Erythroblast (primary cell): ENCODE measurements at places on chromosomes 11 and 22.

DNA sequence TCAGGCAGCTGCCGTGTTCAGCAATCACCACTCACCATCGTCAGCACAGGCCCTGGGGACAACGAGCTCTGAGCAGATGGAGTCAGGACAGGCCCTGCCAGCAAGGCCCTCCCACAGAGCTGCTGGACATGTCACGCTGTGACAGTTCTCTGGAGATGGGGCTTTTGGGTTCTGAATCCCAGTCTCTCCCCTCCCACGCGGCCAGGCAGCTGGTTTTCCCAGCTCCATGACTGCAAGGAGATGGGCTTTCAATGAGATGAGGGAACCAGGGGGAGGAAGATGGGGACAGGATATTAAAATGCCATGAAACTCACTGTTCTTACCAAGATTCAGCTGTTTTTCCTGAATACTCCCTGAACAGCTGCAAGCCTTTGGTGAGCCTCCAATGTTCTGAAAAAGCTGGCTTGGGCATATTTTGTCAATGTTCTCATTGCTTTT, 305.9 kb downstream of the BRD1 start:
- DNase-seq: no peak

DNA sequence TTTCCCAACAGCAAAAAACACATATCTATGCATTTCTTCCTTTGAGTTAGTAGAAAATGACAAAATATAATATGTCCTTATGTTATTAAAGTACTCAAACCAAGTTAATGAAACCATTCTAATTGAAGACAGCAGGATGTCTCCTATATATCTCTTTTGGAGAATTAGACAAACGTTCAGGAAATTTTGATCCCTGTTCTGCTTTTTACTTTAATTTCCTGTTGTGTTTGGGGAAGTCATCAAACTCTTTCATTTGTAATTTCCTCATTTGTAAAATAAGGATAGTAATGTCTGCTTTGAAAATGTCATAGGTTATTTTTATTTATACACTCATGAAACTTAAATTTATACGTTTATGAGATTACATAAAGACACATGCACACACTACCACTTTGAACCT, 281.8 kb upstream of the ANO5 start:
- no peak for DNase-seq

GRCh38 chr11:131685906-131686305, 315.5 kb downstream of the NTM start:
- no peak for DNase-seq

DNA sequence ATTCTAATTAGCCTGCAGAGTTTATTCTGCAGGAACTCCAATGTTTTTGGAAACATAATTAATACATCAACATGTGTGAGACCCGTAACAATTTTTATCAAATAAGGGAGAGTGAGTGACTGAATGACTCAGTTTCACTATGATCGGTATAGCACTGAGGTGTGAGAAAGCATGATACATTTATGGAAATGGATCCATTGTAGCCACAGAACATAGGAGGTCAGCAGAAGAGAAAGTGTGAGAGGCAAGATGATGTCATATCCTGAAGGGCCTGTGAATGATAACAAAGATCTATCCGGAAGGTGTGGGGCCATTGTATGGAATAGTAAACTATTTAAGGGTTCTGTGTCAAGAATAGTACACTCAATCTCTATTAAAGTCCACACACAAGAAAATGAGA, 1406.1 kb upstream of the TENM4 start:
- no peak for DNase-seq

DNA sequence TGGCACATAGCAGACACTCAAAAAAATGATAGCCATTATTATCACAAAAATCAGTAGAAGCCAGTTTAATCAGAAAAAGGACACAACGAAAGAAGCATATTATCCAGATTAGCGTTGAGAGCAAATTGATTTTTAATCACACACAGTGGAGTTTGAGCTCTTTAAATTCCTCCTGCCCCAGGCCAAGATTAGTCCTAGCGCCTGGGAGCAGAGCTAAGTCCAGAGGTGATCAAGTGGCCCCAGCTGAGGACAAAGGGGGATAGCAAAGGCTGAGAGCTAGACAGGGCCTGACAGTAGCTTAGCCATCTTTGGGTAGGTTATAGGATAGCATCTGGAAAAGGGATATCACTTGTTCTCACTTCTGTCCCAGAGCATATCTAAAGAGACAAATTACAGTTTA, 133.6 kb downstream of the NXPE2 start:
- DNase-seq: no peak

DNA sequence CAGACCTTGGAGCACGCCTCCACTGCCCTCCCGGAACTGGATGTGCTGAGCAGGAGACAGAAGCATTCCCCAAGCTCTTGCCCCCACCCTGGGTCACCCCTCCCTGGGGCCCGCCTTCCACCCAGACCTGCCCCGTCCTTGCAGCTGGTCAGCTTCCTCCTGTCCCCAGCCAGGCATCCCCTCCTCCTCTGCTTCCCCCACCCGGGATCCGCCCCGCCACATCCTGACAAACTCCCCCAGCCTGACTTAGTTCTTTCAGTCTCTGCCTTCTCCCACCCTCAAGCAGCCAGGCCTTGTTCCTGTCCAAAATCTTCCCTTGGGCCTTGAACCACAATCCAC, 1.1 kb upstream of the PLXNB2 start:
- no peak for DNase-seq

DNA sequence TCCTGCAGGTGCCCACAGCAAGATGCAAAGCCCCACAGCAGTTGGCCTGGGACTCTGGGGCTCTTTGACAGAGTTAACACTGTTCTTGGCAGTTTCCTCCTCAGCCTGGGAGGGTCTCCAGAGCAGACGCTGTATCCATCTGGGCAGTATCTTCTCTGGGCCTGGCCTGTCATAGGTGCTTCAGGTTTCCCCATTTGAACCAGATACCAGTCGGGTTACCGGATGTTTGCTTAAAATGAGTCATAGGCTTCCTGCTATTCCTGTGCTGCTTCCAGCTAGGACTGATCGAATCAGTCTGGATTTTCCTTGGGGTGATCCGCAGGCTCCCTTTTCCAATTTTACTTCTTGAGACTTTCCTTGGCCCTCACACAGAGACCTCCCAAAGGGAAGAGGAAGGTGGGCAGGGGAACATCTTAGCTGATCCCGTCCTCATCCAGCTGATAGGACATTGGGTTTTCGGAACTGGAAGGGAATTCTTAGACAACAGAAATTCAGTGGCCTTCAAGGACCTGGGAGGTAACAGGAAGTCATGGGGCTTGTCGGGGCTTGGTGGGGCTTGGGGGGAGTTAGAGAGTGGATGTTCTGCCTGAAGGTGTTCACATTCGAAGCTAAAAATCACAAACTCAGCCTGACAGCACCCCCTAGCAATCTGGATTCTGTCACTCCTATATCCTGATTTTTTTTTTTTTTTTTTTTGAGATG, 2.4 kb upstream of the RANGAP1 start:
- DNase-seq: no peak

- DNase-seq: no peak
These were observed 12.6 kb downstream of the KLHL35 start for GRCh38 chr11:75420224-75421034.

- no peak for DNase-seq
These were observed 37.7 kb downstream of the NF2 start for GRCh38 chr22:29641042-29641699.

- DNase-seq: no peak
These were observed 13.3 kb upstream of the SH3BP1 start for GRCh38 chr22:37626144-37626543.

DNA sequence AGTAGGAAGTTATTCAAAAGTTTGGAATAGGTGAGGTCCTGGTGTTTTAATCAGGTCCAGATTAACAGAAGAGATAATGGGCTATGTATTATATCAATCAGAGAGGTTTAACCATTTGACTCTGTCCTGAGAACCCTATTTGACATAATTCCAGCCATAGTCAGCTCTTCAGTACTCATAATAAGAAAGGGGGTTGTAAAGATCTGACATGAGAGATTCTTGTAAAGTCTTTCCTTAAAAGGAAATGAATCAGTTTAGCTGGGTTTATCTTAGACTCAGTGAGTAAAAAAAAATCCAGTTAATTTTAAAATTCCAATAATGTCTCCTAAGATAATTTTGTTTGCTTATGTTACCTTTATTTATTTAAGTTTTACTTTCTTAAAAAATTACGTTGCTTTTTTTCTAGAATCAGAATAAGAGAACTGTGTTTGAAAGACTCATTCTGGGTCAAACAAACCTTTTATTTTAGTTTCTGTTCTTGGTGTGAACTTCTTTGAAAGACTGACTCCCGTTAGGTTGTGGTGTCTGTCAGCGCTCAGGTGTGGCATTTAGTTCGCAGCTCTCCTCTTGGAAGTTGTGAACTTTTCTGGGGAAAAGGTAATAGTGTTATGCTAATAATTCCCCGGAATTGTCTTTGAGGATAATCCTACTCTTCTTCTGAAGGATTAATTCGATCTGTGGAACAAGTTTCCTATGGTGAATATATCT, 20.5 kb downstream of the NUCB2 start:
- DNase-seq: no peak

GRCh38 chr11:60933416-60934123, 9.3 kb downstream of the TMEM132A start:
- no peak for DNase-seq

DNA sequence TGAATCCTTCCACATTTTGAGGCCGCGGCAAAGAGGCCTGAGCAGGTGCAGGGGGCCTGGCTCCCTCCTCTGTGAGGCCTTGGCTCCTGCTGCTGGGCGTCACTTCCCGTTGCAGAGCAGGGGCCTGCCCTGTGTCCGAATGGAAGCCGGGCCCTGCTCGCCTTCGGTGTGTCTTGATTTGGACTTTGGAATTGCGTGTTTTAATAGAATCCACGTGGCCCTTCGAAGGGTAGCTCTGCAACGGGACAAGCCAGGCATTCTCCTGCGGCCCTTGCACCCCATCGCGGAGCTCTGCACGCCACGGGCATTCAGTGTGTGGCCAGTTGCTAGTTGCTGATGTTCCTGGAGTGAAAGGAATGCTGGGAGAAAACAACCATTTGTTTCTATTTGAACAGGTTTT, 25.8 kb downstream of the SAMM50 start:
- no peak for DNase-seq

GRCh38 chr11:128451652-128452470, 135.5 kb downstream of the ETS1 start:
- DNase-seq: no peak

DNA sequence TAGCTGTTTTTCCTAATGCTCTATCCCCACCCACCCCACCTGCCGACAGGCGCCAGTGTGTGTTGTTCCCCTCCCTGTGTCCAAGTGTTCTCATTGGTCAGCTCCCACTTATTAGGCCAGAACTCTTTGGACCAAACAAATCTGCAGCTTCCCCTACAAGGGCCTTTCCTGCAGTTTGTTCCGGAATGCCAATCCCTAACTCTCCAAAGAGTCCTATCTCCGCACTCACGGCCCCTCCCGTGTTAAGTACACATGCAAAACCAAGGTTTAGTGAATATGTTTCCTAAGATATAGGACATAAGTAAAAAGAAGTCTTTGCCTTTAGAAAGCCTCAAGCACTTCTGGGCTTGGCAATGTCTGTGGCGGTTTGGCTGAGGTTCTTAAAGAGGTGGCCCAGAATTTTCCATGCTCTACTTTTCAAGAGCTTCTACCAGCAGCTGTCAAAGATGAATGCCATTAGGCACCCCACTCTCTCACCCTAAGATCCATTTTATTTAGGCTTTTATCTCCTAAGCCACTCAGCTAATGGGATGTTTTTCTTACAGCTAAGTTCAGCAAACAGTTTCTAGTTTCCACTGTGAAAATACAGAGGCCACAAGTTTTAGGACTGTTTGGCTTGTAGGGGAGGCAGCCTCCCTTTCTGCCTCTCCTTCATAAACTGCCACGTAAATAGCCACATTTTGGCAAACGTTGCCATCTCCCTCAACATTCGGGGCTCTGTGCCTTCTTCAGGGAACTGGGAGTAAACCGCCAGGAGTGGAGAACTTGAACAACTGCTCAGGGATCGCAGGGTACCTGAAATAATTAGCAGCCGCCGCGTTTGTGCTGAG, 1.6 kb downstream of the CD59 start:
- peak; percentile 57 for DNase-seq

GRCh38 chr11:133608496-133608895, 76.2 kb upstream of the OPCML start:
- DNase-seq: no peak

DNA sequence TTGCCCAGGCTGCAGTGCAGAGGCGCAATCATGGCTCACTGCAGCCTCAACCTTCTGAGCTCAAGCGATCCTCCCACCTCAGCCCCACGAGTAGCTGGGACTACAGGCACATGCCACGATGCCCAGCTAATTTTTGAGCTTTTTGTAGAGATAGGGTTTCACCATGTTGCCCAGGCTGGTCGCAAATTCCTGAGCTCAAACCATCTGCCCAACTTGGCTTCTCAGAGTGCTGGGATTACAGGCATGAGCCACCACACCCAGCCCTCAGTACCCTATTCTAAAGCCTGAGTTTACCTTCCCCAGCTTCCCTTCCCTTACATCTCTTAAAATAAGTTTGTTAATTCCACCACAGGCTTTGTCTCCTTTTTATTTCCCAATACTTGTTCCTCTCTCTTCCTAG, 59.1 kb downstream of the AMBRA1 start:
- no peak for DNase-seq

GRCh38 chr11:118100691-118101232, 14.0 kb upstream of the SMIM35 start:
- no peak for DNase-seq

- DNase-seq: no peak
These were observed 102.7 kb upstream of the ANO3 start for GRCh38 chr11:26229257-26229656.

DNA sequence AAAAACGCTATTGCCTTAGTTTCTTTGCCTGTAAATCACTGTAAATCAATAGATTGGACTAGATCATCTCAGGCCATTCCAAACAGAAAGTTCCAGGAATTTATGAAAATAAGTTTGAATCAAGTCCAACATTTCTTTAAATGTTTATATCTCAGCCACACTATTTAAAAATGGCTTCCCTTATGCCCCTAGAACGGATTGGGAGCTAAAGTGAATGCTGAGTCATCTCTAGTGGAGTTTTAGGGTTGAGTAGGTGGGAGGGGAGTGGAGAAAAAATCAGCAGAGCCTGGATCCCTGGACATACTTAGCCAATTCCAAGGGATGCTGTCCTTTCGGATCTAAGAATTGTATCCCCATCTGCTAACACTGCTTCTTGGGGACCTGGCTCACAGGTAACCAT, 48.6 kb downstream of the EHF start:
- no peak for DNase-seq

DNA sequence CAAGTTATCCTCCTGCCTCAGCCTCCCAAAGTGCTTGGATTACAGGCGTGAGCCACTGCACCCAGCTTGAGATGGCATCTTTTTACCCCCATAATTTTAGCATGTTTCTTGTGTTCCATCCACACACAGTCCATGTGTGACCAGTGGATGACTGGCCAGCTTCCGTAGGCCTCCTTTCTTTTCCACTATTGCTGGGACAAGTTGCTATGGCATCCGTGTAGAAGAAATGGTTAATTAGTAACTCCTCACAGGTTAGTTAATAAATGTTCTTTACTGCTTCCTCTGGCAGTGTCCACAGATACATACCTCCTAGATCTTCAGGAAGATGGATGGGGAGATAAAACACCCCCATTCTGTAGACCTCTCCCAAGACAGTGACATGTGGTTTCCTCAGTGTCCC, 154.3 kb upstream of the RASSF10 start:
- DNase-seq: no peak

- DNase-seq: no peak
These were observed 97.5 kb downstream of the TSPAN18 start for GRCh38 chr11:44824300-44824704.
